ENCODE measurements at places on chromosomes 4 and X.

GRCh38 chr4:122309988-122310626 is 68.7 kb upstream of the ADAD1 start:
- no peak for DNase-seq

DNA sequence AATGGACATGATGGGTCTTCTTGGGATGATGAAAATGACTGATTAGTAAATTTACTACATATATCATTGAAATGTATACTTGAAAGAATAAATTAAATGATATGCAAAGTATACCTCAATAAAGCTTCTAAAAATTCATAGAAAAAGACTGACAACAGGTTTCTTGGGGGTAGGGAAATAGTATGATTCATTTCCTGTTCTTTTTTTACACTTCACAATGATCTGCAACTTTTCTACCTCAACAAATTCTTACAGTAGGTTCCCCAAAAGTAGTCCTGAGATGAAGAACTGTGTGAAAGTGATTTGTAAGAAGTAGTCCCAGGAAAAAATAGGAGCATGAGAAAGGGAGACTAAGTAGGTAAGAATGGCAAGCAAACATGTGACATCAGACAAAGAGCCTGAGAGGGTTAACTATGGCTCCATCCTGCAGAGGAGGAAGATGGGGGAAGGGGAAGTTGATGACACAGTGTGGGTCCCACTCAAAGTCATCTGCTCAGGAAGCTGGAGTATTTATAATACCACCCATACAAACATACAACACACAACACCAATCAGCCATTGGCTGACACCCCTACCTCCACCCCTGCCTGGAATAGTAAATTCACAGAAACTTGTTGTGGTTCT is 73.9 kb downstream of the ARHGAP6 start:
- no peak for DNase-seq

DNA sequence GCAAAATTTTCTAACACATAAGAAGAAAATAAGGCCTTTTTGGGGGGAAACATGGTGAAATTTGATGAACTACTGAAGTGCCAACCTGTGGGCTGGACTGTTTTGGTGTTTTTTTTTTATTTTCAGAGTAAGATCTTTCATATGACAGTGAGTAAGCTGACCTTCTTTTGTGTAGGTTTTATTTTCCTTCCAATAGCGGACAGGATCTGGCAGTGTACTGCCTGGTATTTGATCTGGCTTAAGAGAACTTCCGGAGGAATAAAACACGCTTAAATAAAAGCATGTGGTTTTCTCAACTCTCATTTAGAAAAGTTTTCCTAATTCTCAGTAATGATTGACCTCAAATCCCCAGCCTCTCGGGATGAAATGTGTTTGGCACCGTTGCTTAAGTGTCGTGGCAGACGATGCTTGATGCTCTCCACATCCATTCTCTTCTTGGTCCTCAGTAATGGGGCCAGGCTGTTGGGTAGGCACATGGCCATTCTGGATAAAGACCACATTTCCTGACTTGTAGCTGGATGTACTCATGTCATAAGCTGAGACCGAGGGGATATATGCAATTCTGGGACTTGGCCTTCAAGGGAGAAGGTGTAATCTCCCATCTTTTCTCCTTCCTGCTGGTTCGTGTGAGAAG is 65.6 kb upstream of the PDLIM3 start:
- DNase-seq: no peak

DNA sequence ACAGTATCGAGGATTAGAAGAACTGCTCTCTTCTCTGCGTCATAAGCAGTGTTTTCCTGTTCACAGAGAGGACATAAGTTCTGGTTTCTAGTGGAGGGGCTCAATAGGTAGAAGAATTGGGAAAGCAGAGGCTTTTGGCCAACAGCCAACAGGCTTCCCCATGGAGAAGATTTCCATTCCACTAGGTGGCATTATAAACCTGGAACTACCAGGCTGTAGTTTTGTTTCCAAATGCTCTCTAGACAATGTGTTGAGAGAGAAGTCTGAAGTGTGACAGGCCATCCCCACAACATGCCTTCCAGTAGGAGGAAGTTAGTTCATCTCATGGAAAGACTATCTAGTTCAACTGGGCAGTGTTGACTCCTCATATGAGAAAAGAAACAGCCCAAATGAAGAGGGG is 63.8 kb upstream of the ANXA10 start:
- no peak for DNase-seq

- DNase-seq: no peak
Measured at GRCh38 chrX:109732017-109732801, 848 bp downstream of the ACSL4 start.

GRCh38 chr4:22115262-22115661 is 166.7 kb upstream of the KCNIP4 start:
- DNase-seq: no peak

GRCh38 chr4:56909086-56909894 is 1.6 kb downstream of the REST start:
- DNase-seq: peak; percentile 18

DNA sequence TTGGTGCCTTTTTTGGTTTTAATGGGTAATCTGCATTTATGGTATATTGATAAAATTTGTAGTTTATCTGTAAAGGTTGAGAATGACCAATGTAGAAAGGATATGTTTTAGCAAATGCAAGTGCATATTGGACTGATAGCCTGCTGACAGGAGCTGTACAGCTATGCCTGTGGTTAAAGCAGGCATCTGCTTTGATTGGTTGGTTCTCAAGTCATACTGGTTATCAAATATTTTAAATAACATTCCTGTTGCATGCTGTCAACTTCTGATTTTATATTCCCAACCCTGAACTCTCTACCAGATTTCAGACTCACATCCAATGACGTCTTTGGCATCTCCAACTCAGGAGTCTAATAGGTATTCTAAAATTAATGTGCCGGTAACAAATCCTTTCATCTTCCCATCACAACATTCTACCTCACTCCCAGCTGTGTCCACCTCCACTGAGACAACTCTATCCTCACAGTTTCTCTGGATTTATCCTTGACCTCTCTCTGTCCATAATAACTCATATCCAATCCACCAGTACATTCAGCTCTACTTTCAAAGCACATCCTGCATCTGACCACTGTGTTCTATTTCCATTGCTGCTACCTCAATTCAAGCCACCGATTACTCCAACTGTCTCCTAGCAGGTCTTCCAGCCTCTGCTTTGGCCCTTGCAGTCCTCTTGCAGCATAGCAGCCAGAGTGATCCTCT is 125.7 kb downstream of the CAMK2D start:
- no peak for DNase-seq

- no peak for DNase-seq
Measured at GRCh38 chr4:48409203-48409602, 67.9 kb downstream of the SLAIN2 start.

- DNase-seq: no peak
Measured at GRCh38 chr4:176526704-176527103, 206.9 kb downstream of the SPCS3 start.

DNA sequence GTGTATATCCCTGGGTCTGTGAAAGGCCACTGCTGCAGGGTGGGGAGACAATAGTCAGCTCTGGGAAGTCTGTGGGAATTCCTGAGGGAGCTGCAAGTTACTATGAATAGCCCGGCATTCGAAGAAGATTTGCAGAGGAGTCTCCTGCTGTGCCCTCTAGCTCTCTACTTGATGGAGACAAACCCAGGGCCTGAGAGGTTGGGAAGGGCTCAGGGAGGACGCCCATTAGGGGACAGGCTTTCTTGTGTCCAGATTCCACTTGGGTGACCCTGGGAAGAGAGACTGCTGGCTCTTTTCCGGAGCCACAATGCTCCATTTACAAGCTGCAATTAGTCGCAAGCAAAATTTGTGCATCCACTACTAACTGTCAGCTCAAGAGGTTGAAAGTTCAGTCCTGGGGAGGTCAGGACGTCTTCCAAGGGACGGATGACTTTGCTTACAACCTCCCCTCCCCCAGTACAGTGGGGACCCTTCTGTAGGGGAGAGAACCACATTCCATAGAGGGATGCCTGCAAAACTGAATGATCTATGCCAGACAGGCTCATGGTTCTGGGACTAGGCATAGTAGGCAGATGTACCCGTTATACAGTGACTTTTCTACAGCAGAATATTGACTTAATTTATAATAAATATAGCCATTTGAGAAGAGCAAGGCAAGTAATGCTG is 48.2 kb upstream of the PHOX2B start:
- no peak for DNase-seq

GRCh38 chr4:147453561-147454141 is 27.2 kb upstream of the EDNRA start:
- DNase-seq: no peak

- DNase-seq: no peak
Measured at GRCh38 chrX:49233176-49233575, at the start of gene CACNA1F. CACNA1F (minus strand) TSS chrX:49233340; CDS start chrX:49233309, 31 bp downstream.

DNA sequence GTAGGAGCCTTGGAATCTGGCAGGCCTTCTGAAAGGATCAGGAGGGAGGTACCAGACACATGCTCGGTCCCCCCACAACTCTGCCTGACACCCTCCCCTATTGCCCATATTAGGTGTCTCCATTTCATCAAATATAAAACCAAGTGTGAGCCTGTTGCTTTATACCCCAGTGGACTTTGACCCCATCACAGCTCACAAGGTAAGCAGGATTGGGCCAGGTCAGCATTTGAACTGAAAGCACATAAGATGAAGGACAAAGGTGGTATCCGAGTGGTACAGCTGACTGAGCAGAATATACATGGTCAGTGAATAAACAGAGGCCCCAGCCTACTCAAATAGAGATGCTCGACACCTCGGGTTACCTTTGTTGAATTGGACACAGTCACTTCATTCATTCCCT is 20.0 kb downstream of the SLC25A43 start:
- no peak for DNase-seq

DNA sequence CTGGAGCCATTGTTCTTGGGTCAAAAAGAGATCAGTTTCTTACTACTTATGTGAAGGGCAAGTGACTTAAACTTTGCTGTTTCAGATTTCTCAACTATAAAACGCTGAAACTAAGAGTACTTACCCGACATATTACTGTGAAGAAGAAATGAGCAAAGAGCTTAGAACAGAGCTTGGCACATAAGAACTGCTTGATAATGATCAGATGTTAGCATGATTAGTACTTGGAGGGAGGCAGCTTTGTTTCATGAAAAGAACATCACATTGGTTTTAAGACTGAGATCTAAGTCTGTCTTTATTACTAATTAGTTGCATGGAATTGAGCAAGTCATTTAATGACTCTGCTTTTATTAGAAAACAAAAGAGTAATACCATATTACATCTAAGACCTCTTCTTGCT is 169.1 kb downstream of the ARHGAP24 start:
- DNase-seq: no peak

GRCh38 chrX:17563076-17563475 is 174.2 kb upstream of the SCML1 start:
- no peak for DNase-seq

- no peak for DNase-seq
Measured at GRCh38 chr4:179803857-179804256, 2361.6 kb upstream of the AGA start.

GRCh38 chr4:127606823-127607222 is 25.9 kb upstream of the INTU start:
- DNase-seq: no peak

DNA sequence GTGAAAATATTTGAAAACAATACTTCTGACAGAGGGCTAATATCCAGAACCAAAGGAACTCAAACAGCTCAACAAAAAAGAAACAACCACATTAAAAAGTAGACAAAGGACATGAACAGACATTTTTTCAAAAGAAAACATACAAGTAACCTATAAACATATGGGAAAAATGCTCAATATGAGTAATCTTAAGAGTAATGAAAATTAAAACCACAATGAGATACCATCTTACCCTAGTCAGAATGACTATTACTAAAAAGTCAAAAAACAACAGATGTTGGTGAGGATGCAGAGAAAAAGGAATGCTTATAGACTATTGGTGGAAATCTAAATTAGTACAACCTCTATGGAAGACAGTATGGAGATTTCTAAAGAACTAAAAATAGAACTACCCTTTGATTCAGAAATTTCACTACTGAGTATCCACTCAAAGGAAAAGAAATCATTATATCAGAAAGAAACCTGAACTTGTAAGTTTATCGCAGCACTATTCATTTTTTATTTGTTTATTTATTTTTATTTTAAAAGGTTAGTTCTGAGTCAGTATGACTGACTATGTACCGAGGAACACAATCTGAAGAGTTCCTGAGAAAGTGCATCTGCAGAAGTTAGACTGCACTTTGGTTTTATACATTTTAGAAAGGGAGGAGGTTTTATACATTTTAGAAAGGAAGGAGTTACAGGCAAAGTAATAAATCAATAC is 231.3 kb downstream of the INPP4B start:
- no peak for DNase-seq

- no peak for DNase-seq
Measured at GRCh38 chr4:33561259-33561658, 2683.1 kb downstream of the ARAP2 start.

DNA sequence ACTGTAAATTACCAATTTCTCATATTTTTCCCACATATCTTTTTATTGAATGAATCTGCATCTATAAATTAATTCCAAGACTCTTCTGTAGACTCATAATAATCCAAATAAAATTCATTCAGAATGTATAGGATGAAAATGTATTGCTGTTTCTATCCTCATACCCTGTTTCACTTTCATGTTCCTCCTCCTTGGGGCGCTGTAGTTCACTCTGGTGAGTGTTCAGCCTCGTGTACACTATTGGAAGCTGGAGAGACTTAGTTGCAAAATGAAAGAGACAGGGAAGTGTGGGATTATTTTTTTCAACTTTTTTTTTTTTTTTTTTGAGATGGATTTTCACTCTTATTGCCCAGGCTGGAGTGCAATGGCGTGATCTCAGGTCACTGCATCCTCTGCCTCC is 296.1 kb downstream of the TLL1 start:
- no peak for DNase-seq

- no peak for DNase-seq
Measured at GRCh38 chr4:78439328-78439727, 112.2 kb upstream of the ANXA3 start.

- DNase-seq: no peak
Measured at GRCh38 chr4:17958181-17958580, 63.4 kb downstream of the LCORL start.

- DNase-seq: no peak
Measured at GRCh38 chr4:21005647-21006046, 305.4 kb downstream of the PACRGL start.

GRCh38 chrX:24285082-24285481 is 28.8 kb downstream of the SUPT20HL2 start:
- DNase-seq: no peak

- DNase-seq: no peak
Measured at GRCh38 chr4:66691101-66691500, 854.2 kb downstream of the CENPC start.

- DNase-seq: no peak
Measured at GRCh38 chrX:149877157-149877556, 3.8 kb upstream of the MAGEA8 start.

DNA sequence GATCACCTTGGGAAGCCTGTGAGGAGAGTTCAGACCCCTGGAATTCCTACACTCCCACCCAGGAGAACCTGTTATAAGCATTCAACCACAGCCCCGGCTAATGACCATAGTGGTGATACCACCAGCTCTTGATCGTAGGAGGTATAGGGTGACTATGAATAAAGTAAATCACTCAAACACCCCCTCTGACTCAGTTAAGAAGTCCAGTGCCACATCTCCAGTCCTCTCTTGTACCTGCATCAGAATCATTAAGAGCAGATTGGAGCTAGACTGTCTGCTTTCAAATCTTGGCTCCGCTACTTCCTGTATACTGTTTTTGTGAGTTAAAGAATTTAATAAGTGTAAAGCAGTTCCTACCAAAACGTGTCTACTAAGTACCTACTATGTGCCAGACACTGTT is 565.1 kb upstream of the DIPK2B start:
- DNase-seq: no peak

GRCh38 chr4:184473499-184474262 is 669 bp downstream of the IRF2 start:
- peak; percentile 71 for DNase-seq

- DNase-seq: no peak
Measured at GRCh38 chr4:169200361-169201030, 70.3 kb downstream of the SH3RF1 start.
